Calu3 (cell line): ENCODE measurements at places on chromosomes 4 and X. TPM values are rescaled to one million over a fixed set of nuclear protein-coding genes. Genes with fewer than 3 reads are reported as not detected.
A peak's percentile ranks its signal among the peaks of the same experiment; 100 is the strongest.

- no peaks in the 10 kb centered on the region for H3K36me3 ChIP-seq
- no peak overlapping the region for H3K4me3 ChIP-seq
- DNase-seq, result no peak
- H3K27ac ChIP-seq, result no peak overlapping the region
- H3K27me3 ChIP-seq, result peaks cover 12% of the 10 kb centered on the region
Observed at GRCh38 chrX:39115166-39115565, 313.9 kb downstream of the MID1IP1 start.

DNA sequence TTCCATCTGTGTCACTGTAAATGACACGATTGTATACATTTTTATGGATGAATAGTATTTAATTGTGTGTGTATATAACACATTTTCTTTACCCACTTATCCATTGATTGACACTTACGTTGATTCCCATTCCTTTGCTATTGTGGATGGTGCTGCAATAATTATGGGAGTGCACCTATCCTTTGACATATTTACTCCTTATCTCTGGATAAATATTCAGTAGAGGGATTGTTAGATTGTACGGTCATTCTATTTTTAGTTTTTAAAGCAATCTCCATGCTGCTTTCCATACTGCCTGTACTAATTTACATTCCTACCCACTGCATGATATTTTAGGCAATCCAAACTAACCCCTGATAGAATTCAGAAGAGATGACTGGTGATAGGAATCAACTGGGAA, 980.1 kb downstream of the FSTL5 start:
- no peaks in the 10 kb centered on the region for H3K27me3 ChIP-seq
- H3K4me1 ChIP-seq, result peaks cover 9% of the 10 kb centered on the region
- no peaks in the 10 kb centered on the region for H3K36me3 ChIP-seq
- H3K27ac ChIP-seq, result no peak overlapping the region

DNA sequence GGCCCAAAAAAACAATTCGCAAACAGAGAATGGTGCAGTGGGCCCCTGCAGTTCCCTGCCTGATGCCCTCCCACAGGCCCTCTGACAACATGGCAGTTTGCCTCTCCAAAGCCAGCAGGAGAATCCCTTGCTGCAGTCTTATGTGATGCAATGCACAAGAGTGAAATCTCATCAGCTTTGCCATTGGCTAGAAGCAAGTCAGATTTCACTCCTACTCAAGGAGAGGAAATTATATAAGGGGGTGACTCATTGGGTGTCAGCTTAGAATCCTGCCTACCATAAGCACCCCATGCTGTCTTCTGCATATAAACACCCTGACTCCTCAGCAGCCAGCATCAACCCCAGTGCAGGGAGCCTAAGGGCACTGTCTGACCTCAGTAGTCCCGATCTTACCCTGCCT, 157.3 kb upstream of the LDB2 start:
- no peaks in the 10 kb centered on the region for H3K27me3 ChIP-seq
- H3K36me3 ChIP-seq, result no peaks in the 10 kb centered on the region
- DNase-seq, result no peak
- no peak overlapping the region for H3K4me3 ChIP-seq

FAM47E gene
- total RNA-seq, result 0.57 and 1.1 TPM in 2 replicates

GRCh38 chrX:139766545-139766983, 58.6 kb upstream of the MCF2 start:
- H3K4me3 ChIP-seq, result no peak overlapping the region
- no peaks in the 10 kb centered on the region for H3K36me3 ChIP-seq
- H3K4me1 ChIP-seq, result no peaks in the 10 kb centered on the region
- H3K27ac ChIP-seq, result no peak overlapping the region
- no peak for DNase-seq

GRCh38 chr4:153906231-153906630, 117.3 kb upstream of the SFRP2 start:
- H3K4me3 ChIP-seq, result no peak overlapping the region
- no peaks in the 10 kb centered on the region for H3K4me1 ChIP-seq
- no peak for DNase-seq
- no peaks in the 10 kb centered on the region for H3K36me3 ChIP-seq
- H3K27ac ChIP-seq, result no peak overlapping the region
- peaks cover 13% of the 10 kb centered on the region for H3K27me3 ChIP-seq

- no peaks in the 10 kb centered on the region for H3K4me1 ChIP-seq
- DNase-seq, result peak; percentile 43
- H3K27ac ChIP-seq, result no peak overlapping the region
- no peaks in the 10 kb centered on the region for H3K36me3 ChIP-seq
Observed at GRCh38 chrX:103817502-103817901, 14.6 kb downstream of the RAB9B start.

- H3K4me1 ChIP-seq, result no peaks in the 10 kb centered on the region
- H3K27me3 ChIP-seq, result no peaks in the 10 kb centered on the region
- DNase-seq, result no peak
- H3K4me3 ChIP-seq, result no peak overlapping the region
Observed at GRCh38 chr4:131348263-131348662, 1800.8 kb upstream of the PCDH10 start.

DNA sequence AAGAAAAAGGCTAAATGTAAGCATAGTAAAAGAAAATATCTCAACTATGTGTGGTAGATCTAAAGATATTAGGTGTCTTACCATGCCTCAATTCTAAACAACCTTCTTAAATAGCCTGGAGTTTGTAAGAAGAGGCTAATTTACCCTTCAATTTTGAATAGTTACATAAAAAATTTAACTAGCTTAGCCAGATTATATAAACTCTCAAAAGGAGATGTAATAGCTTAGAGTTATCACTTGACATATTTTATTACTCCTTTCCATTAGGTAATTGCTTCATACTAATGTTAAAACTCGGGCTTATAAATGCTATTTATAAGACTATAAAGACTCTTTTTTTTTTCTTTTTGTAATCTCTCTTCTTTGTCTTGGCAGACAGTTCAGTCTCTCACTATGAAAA, 297.5 kb upstream of the PABPC4L start:
- no peak overlapping the region for H3K27ac ChIP-seq
- H3K36me3 ChIP-seq, result no peaks in the 10 kb centered on the region
- no peaks in the 10 kb centered on the region for H3K27me3 ChIP-seq
- no peak for DNase-seq
- H3K4me1 ChIP-seq, result no peaks in the 10 kb centered on the region

- no peak overlapping the region for H3K27ac ChIP-seq
- H3K36me3 ChIP-seq, result no peaks in the 10 kb centered on the region
- no peak overlapping the region for H3K4me3 ChIP-seq
- no peaks in the 10 kb centered on the region for H3K27me3 ChIP-seq
- no peaks in the 10 kb centered on the region for H3K4me1 ChIP-seq
Observed at GRCh38 chrX:141341743-141342142, 99.4 kb upstream of the SPANXC start.

DNA sequence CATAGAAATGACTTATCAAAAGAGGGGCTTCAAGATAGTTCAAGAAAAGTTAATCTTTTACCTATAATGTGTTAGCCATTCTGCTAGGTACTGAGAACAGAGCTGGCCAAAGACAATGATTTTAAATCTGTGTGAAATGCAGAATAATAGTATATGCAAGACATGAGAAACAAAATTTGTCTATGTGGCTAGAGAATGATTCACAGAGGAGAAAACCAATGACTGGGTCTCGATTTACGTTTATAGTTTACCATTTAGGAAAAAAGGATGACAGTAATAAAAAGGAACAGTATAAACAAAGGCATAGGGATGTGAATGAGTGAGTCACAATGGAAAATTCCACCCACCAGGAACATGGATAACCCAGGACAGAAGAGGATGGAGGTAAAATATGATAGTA, 31.9 kb downstream of the NPFFR2 start:
- no peaks in the 10 kb centered on the region for H3K27me3 ChIP-seq
- no peak for DNase-seq
- no peaks in the 10 kb centered on the region for H3K36me3 ChIP-seq
- no peak overlapping the region for H3K4me3 ChIP-seq
- no peak overlapping the region for H3K27ac ChIP-seq

DNA sequence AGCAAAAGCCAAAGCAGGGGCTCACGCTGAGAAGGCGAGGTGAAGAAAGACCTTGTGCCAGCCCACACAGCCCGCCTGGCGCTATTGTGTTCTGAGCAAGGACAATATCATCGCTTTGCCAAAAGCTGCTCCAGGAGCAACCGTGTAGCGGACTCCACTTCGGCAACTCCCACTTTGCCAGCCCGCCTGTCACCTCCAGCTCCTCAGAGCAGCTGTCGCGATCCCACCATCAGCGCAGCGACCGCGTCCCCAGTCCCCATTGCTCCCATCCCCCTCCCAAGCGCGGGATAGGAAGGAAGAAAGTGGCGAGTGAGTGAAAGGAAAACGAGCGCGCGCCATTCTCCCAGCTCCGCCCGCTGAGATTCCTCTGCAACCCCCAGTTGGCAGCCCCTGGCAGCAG, 759 bp downstream of the ZC4H2 start:
- DNase-seq, result peak; percentile 33
- peaks cover 19% of the 10 kb centered on the region for H3K36me3 ChIP-seq
- no peaks in the 10 kb centered on the region for H3K4me1 ChIP-seq
- peak overlapping the region; percentile 75 for H3K4me3 ChIP-seq

MAGEC1 gene
- total RNA-seq, result not detected in 2 replicates

PASD1 gene
- total RNA-seq, result not detected in 2 replicates

DNA sequence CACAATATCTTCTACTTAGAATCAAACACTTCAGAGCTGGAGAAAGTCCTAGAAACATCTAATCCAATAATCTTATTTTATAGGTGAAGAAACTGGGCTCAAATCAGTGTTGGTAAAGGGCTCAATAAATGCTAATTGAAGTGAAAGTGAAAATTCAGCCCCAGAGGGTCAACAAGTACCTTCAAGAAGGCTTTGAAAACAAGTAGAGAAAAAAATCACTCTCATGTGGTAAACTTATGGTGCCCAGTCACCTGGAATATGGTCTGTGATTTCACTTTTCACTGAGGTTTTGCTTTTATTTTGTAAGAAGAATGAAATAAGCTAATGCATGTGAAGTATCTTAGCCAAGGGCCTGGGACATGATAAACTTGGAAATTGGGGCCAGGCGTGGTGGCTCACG, 29.1 kb upstream of the EIF4E start:
- no peaks in the 10 kb centered on the region for H3K4me1 ChIP-seq
- no peak overlapping the region for H3K4me3 ChIP-seq
- no peak for DNase-seq
- H3K36me3 ChIP-seq, result no peaks in the 10 kb centered on the region
- H3K27me3 ChIP-seq, result no peaks in the 10 kb centered on the region

- DNase-seq, result no peak
- H3K27ac ChIP-seq, result no peak overlapping the region
- H3K4me1 ChIP-seq, result peaks cover 8% of the 10 kb centered on the region
- no peaks in the 10 kb centered on the region for H3K36me3 ChIP-seq
- no peak overlapping the region for H3K4me3 ChIP-seq
Observed at GRCh38 chrX:150092549-150092948, 154.3 kb upstream of the EOLA2 start.

- H3K27me3 ChIP-seq, result no peaks in the 10 kb centered on the region
- no peak for DNase-seq
- H3K4me1 ChIP-seq, result peaks cover 22% of the 10 kb centered on the region
- no peak overlapping the region for H3K27ac ChIP-seq
Observed at GRCh38 chrX:22139822-22140221, 107.7 kb downstream of the PHEX start.

DNA sequence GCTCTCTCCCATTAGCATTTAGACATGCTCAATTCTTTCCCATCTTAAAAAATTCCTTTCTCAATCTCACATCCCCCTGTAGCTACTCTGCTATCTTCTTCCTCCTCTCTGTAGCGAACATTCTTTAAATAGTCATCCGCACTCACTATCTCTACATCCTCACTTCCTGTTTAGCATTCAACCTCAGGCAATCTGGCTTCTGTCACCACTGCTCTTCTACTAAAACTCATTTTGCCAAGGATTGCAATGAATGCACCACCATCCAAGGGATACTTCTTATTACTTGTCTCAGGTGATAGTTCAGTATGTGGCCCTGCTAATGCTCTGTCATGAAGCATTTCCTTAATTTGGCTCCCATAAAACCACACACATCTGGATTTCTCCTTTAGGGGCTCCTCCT, 10.9 kb upstream of the TET2 start:
- DNase-seq, result no peak
- no peaks in the 10 kb centered on the region for H3K27me3 ChIP-seq
- no peaks in the 10 kb centered on the region for H3K36me3 ChIP-seq
- no peak overlapping the region for H3K4me3 ChIP-seq
- H3K4me1 ChIP-seq, result peaks cover under 1% of the 10 kb centered on the region

DNA sequence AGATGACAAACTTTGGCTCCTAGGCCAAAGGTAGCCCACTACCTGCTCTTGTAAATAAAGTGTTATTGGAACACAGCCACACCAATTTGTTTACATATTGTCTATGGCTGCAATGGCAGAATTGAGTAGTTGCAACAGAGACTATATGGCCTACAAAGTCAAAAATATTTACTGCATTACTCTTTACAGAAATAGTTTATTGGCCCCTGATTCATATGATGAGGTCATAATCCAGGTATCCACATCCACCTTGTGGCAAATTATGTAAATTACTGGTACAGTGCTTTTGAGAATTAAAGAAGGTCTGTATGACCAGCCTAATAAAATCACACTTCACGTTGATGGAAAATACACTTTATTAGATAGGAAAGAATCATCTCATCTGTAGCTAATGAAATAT, 337.0 kb upstream of the DDX53 start:
- no peak for DNase-seq
- H3K4me1 ChIP-seq, result no peaks in the 10 kb centered on the region
- H3K4me3 ChIP-seq, result no peak overlapping the region
- no peaks in the 10 kb centered on the region for H3K36me3 ChIP-seq
- H3K27me3 ChIP-seq, result no peaks in the 10 kb centered on the region

TBC1D8B gene
- total RNA-seq, result 14.9 and 15.3 TPM in 2 replicates

- peak overlapping the region; percentile 28 for H3K4me3 ChIP-seq
- H3K27me3 ChIP-seq, result no peaks in the 10 kb centered on the region
- peak; percentile 9 for DNase-seq
- H3K27ac ChIP-seq, result peak overlapping the region; percentile 19
- no peaks in the 10 kb centered on the region for H3K36me3 ChIP-seq
Observed at GRCh38 chr4:26021417-26022345, 107.7 kb downstream of the SMIM20 start.

DNA sequence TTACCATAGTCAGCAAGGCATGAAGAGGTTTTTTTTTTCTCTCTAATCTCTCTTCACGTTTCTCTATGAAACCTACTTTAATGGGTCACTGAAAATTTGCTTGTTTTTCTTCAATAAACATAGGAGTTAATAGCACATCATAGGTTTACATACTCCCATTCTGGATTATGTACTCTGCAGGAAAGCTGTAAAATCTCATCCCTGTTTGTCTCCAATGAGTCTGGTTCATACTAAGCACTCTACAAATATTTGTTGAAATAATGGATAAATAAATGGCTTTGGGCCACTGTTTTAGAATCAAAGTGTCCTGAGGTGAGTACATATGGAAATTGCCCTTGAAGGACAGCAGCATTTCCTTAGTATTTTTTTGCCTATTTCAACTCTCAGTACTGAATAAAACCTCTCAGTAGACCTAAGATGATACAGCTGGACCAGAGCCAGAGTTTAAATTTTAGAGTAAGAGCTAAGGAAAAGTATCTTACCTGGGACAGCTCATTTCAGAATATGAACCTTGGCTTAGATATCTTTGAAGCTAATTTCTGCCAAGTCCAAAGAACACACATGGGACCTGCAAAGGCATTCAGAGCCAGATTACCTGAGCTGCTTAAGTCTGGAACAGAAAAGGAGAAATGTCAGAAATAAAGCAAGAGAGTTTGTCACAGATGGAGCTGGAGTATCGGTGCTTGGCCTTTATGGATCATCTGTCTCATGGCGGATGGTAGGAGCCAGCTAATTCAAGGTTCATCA, 34.4 kb downstream of the PF4 start:
- DNase-seq, result no peak
- H3K4me3 ChIP-seq, result no peak overlapping the region
- peaks cover 12% of the 10 kb centered on the region for H3K36me3 ChIP-seq
- peaks cover 9% of the 10 kb centered on the region for H3K27me3 ChIP-seq
- peaks cover 14% of the 10 kb centered on the region for H3K4me1 ChIP-seq
